ENCODE measurements at places on chromosomes 3 and 15. TPM values are rescaled to one million over a fixed set of nuclear protein-coding genes. Genes with fewer than 3 reads are reported as not detected.

DNA sequence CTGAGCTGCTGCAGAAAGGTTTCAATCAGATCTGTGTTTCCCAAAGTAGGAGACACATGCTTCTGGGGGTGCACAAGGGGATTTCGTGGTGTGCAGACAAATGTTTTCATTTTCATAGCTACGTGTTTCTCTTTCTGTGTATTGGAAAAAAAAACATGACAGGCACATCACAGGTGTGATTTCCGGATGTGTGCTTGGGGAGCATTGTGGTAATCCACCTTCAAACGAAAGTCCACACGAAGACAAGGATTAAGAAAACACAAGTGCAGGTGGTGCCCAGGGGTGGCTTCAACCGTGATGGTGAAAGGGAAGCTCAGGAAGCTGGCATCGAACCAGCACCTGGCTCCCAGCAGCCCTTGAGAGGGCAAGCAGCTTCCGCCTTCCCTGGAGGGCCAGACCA, 164.6 kb upstream of the LINGO1 start:
- DNase-seq = no peak

GRCh38 chr3:178706411-178706810, 170.2 kb downstream of the KCNMB2 start:
- no peak for DNase-seq

- no peak for DNase-seq
These were observed 1.3 kb downstream of the MUC4 start for GRCh38 chr3:195810455-195810845.

- DNase-seq = no peak
These were observed 27.0 kb upstream of the UBE3A start for GRCh38 chr15:25465835-25466234.

GRCh38 chr3:103968751-103969150, 1398.0 kb upstream of the ALCAM start:
- no peak for DNase-seq

GRCh38 chr15:91711384-91712033, 142.0 kb upstream of the SLCO3A1 start:
- DNase-seq = no peak

- DNase-seq = peak; percentile 52
These were observed 7.8 kb upstream of the SUMF1 start for GRCh38 chr3:4474683-4475490.

- no peak for DNase-seq
These were observed 54.5 kb upstream of the GATA2 start for GRCh38 chr3:128547368-128547987.

DNA sequence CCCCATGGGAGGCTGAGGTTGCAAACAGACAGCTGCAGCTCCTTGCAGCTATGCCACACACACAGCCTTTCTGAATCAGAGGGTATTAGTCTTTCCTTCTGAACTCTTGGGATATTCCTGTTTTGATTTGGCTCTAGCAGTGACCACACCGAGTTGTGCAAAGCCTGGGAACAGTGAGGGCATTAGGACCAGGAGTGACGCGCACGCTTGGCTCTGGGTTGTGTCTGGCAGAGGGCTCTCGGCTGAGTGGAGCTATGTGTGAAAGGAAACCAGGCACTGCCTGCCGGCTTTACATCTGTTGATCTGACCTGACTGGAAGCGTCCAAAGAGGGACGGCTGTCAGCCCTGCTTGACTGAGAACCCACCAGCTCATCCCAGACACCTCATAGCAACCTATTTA, at the start of gene GALNT15:
Gene GALNT15, plus strand, starts transcription at position 292 of the 400 bp plus-strand sequence. CDS start 472 bp downstream, outside the sequence.
- DNase-seq = peak; percentile 25

GRCh38 chr3:68972358-68972979, 40.1 kb upstream of the TAFA4 start:
- DNase-seq = peak; percentile 92

DNA sequence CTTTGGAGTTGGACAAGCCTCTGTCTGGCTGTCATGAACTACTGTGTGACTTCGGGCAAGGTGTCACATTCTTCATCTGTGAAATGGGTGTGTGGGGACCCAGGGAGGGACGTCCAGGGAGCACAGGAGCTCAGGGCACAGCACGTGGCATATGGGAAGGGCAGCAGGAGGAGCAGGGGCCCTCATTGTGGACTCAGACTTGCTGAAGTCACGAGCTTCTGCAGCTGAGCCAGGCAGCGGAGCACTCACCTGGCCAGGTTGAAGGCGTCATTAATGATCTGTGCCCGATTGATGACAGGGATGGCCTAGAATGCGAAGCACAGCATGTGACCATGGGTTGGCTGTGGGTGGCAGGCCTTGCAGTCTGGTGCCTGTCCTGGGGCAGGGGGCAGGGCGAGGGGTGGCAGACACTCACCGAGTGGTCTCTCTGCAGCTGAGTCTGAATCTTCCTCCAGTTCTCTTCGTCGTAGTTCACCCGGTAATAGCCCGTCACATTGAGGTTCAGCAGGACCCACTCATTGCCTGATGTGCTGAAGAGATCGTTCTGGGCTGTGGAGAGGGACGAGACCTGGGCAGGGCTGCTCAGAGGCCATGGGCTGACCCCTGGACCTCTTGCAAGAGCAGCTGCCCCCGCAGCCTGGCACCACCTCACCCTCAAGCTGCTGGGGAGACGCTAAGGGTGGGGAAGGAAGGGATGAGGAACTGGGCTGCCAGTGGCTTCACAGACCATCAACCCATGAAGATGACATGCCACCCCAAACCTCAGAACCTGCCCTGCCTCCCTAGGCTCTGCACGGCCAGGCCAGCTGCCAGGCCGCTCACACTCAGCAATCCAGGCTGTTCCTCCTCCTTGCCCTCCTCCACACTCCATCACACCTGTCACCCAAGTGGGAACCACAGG, 15.4 kb downstream of the ANPEP start:
- DNase-seq = no peak

DNA sequence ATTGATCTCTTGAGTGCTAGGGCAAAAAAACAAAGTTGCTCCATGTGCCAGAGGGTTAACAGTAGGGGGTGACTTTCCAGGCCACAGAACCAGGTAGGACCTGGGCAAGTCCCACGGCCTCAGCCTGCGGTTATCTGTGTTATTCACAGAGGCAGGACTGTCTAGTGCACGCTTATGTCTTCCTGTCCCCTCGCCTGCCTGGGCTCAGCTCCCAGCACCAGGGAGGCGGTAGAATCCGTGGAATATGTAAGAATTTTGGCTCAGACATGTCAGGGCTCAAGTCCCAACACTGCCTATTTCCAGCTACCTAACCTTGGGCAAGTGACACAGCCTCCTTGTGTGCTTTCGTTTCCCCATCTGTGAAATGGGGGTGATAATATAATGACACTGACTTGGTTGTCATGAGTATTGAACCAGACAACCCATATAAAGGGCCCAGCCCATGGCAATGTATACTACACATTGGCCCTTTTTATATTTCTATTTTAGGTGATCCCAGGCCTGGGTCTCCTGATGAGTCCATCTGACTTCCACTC, 44.3 kb upstream of the FLNB start:
- no peak for DNase-seq

DNA sequence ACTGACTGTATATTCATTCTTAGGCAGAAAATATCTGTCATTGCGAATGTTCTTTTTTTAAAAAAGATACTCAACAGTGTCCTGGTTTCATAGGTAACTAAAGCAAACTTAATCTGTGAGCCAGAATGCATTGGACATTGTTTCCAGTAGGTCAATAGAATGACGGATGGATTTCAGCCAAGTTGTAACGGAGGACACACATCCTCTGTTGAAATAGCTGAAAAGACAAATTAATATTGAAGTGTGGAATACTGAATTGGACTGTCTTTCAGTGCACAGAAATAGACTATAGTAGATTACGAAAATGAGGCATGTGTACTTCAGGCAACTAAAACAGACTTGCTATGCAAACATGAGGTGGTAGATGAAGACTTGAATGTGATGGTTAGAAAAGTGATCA, 461.6 kb downstream of the WDR72 start:
- DNase-seq = no peak

DNA sequence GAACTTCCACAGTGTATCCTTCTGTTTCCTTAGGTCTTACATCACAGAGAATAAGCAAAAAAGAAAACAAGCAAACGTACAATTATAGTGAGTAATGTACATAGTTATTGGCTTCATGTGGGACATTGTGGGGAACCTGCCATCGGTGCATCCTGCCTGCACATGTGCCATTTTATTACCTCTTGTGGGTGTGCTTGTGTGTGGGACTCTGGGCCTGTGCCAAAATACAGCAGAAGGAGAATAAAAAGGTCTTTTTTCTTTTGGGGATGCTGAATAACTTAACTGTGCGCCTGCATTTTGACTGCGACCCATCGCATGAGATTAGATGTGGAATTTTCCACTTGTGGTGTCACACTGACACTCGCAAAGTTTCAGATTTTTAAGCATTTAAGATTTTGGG, 169.6 kb upstream of the DCBLD2 start:
- no peak for DNase-seq

DNA sequence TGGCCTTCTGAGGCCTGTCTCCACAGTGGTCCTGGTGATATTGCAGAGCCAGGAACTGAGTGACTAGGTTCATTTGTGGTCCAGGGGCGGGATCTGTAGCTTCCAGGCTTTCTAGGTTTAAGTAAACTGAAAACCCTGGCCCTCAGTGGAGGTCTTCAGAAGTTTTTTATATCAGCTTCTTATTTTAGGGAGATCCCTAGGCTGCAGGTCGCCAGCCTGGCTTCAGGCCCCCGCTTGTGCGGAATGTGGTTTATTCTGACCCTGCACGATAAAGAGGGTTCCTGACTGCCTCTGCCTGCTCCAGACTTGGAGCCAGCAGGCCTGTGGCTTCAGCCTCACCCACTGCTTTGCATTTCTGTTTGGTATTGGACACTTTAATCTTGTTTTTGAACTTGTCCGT, 133.9 kb upstream of the PLXNA1 start:
- DNase-seq = no peak

DNA sequence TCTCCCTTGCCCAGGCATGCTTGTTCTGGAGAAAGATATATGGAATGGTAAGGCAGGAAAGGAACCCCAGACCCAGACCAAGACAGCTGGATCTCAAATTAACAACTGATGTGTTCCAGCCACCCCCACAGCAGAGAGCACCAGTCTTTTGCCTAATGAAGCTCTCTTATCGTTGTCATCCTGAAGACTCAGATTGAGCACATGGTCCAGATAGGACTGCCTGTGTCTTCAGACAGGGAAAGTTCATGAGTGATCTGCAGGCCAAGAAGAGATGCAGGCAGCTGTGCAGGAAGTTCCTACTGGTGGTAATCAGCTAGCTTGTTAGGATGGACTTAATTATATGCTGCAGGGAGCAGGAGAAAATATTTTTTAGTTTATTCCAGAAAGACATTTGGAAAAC, 53.3 kb downstream of the PPP2R3A start:
- no peak for DNase-seq

GRCh38 chr3:112394003-112394640, 61.2 kb downstream of the CD200 start:
- no peak for DNase-seq

- no peak for DNase-seq
These were observed 103.1 kb downstream of the LRIG1 start for GRCh38 chr3:66397745-66398144.

GRCh38 chr3:172749230-172749965, 1.1 kb upstream of the ECT2 start:
- no peak for DNase-seq

GRCh38 chr15:71228403-71228802, 113.1 kb downstream of the THSD4 start:
- peak; percentile 19 for DNase-seq

DNA sequence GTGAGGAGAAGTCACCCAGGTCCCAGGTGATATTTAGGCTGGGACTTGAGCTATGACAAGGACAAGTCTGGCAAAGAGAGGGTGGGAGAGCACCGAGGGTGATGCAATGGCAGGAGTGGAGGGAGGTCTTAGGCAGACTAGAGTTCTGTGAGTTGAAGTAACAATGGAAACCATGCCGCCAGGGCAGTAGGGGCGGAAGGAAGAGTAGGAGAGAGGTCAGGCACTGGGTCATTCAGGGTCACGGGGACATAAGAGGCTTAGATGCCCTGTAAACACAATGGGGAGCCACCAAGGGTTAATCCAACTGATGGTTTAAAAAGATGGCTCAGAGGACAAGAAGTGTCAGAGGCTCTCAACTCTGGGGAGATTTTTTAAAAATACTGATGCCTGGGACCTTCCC, 199.7 kb upstream of the LRTM1 start:
- DNase-seq = peak; percentile 93

- no peak for DNase-seq
These were observed 283.1 kb downstream of the NFKBIZ start for GRCh38 chr3:102132370-102132769.

- DNase-seq = no peak
These were observed 11.5 kb downstream of the MB21D2 start for GRCh38 chr3:192905980-192906678.

DNA sequence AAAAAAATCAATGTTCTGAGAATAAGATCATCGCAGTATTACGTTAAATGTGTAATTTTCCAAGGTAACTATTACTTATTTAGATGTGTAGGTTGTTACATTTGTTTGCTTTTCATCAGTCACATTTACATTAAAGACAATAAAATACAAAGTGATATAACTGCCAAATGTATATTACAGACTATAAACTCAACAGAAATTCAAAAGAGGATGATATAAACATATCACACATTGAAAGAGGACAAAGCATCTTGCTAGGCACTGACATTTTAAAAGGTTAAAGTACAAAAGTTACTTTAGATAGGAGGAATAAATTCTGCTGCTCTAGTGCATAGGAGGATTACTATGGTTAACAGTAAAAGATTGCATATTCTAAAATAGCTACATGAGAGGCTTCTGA, 16.1 kb downstream of the VGLL4 start:
- DNase-seq = no peak

- DNase-seq = no peak
These were observed 318.0 kb upstream of the LMCD1 start for GRCh38 chr3:8183627-8184026.

DNA sequence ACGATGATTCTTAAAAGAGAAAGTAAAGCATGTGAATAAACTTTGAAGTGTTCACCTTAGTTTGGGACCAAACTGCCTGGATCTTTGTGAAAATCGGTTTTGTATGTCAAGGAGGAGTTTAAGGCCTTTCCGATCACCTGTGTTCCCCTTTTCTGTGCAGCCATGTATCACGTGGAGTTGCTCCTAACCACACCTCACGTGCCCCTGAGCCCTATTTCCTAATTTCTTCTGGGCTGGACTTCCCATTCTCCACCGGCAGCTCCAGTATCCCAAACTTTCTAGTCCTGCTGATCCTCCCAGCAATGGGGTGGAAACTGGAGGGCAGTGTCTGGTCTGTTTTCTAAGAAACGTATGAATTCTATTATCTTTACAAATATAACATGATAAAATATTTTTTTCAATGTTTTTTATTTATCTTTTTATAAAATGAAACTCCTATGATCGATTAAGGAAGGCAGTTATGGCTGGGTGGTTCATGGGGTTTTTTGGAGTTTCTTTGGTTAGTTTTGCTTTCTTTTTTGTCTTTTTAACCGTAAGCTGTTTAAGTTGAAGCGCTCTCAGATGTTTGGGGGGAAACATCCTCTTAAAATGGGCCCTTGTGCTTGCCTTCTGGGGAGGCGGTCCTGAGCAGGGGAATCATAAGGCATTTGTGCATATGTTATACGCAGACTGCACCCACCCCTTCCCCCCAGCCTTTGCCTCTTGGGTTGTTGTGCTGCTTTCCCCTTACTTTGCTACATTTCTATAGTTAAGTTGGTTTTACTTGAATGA, 43.6 kb upstream of the WWTR1 start:
- DNase-seq = no peak

MFAP1 gene
- 42.4 TPM for total RNA-seq

C3orf52 gene
- total RNA-seq = 2.4 TPM

SNTN gene
- total RNA-seq = not detected

CPLX3 gene
- not detected for total RNA-seq

CFAP161 gene
- 1.9 TPM for total RNA-seq

RARRES1 gene
- total RNA-seq = 0.62 TPM

KNG1 gene
- total RNA-seq = not detected

HESX1 gene
- total RNA-seq = 50.6 TPM

All from neural progenitor cell (in vitro differentiated cells).